BE2C (cell line): ENCODE measurements at places on chromosomes 6 and 20.

GRCh38 chr20:60011512-60012507 is 53.6 kb downstream of the CDH26 start:
- DNase-seq = no peak

DNA sequence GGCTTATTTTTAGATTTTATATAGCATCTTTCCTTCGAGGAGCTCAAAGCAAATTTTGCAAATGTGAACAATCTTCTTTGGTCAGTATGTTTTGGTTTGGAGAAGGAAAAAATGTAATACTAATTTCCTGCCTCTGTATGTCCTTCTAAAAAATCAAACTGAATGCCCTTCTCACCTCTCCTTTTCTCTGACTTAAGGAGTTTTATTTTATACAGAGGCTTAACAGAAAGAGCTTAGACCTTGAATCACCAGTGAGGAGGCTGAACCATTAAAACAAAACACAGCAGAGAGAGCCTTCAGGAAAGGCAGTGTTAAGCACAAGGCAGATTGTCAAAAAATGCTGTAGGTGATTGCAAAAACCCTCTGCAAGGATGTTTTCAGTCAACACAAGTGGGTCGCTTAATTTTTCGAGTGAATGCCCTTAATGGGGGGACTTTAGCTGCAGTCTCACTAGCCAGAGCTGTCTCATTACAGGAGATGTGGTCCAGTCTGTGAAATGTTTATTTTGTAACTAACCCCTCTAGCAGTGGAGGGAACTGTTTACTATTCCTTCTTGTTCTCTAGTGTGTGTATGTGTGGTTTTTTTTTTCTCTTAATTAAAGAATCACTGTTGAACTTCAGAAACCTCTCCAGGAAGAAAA is 481.3 kb upstream of the CITED2 start:
- no peak for DNase-seq

GRCh38 chr20:5841522-5841921 is 91.3 kb downstream of the SHLD1 start:
- DNase-seq = no peak

- no peak for DNase-seq
Measured at GRCh38 chr6:44917430-44917829, 410.7 kb upstream of the RUNX2 start.

- DNase-seq = no peak
Measured at GRCh38 chr20:35040646-35041045, 52.0 kb downstream of the TRPC4AP start.

GRCh38 chr20:19952392-19952791 is 64.8 kb upstream of the NAA20 start:
- DNase-seq = no peak

DNA sequence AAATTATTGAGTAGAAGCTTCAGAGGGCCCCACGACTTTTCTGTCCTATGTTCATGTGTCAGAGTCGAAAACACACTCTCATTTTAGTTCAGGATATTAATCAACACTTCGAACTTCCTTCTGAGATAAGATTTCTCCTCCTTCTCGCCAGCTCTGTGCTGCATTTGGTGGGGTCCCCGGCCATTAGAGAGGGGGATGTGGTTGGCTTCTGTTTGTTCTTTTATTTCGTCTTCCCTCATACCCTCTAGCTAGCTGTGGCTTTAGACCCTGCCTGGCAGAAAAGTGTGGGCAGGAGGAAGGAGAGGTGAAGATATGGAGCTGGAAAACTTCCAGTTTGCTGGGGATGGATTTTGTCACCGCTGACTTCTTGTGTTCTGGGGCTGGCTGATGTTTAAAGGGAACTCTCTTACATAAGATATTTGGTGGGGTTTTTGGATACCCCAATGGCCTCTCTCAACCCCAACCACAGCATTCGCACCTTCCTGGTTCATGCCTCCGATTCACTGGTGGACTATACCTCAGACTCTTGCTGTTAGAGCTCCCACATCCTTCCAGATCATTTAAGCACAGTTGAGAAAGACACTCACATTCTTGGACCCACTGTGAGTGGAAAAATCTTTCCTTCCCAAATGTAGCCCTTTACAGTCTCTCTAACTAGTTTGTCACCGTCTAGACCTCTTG is 30.7 kb upstream of the TMX4 start:
- DNase-seq = no peak

- DNase-seq = peak; percentile 83
Measured at GRCh38 chr6:52389626-52390360, 27.8 kb downstream of the PAQR8 start.

- no peak for DNase-seq
Measured at GRCh38 chr20:33857722-33858563, 46.8 kb downstream of the CHMP4B start.

DNA sequence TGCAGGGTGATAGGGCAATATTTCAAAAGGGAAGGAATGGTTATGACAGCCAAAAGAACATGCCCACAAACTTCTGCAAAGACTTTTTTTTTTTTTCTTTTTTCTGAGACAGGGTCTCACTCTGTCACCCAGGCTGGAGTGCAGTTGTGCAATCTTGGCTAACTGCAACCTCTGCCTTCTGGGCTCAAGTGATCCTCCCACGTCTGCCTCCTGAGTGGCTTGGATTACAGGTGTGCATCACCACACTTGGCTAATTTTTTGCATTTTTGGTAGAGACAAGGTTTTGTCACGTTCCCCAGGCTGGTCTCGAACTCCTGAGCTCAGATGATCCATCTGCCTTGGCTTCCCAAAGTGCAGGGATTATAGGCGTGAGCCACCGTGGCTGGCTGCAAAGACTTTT is 117.6 kb upstream of the ADGRF1 start:
- DNase-seq = no peak

- no peak for DNase-seq
Measured at GRCh38 chr6:6966127-6966526, 141.6 kb upstream of the RREB1 start.

GRCh38 chr6:45438849-45439406 is 61.2 kb upstream of the SUPT3H start:
- DNase-seq = no peak

GRCh38 chr20:9179193-9179802 is 110.4 kb downstream of the PLCB4 start:
- DNase-seq = no peak

DNA sequence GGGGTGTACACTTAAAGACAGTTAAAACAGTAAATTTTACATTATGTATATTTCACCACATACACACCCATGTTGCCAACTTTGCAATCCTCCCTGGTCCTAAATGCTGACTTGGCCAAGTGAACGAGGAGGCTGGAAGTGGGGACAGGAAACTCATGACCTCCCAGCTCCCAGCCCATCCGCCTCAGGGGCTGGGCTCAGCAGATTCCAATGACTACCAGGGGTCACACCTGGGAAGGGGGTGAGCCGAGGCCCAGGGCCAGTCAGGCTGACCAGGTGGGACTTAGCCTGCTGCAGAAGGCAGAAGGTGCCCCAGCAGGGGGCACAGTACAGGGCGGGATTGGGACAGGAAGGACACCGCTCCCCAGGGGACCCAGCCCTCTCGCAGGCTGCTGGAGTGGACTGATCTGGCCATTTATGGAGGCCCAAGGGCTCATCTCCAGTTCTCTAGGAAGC is 2.4 kb downstream of the SIGLEC1 start:
- no peak for DNase-seq

GRCh38 chr20:44091026-44091425 is 96.0 kb downstream of the JPH2 start:
- no peak for DNase-seq

GRCh38 chr6:128757961-128758360 is 125.0 kb upstream of the LAMA2 start:
- DNase-seq = no peak

GRCh38 chr6:129546702-129547101 is 163.3 kb downstream of the ARHGAP18 start:
- DNase-seq = no peak

DNA sequence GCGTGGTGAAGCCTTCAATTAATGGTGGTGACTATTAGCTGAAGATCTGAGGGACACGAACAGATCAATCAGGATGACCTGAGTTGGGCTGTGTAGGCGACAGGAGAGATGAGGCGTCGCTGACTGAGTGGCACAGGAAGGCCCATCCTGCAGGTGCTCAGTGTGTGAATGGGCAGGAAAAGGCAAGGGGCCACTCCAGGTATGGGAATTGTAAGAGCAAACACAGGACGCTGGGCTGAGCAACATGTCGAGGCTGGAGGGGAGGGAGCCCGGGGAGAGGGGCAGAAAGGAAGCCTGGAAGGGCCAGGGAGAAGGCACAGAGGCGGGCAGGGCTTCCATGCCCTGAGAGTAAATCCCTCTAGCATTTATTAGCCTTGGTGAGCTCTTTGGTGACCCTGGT is 151.0 kb downstream of the VEGFA start:
- no peak for DNase-seq

DNA sequence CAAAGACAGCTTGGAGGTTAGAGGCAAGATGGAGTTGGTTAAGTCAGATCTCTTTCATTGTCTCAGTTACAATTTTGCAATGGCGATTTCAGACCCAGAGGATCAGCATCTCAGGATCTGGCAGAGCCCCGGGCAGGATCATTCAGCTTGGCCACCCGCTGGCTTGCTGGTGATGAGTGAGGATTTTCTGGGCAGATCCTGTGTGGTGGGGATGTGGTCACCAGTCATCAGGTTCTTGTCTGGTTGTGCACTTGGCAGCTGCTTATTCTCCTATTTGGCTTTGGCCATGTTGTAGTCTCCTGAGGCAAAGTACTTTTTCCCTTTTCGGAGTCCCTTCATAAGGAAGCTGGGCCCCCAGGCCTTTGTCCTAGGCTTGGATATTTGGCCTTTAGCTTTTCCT is 953.9 kb downstream of the KIF16B start:
- no peak for DNase-seq
